GM12891 (cell line): ENCODE measurements at places on chromosomes 6 and 20.

GRCh38 chr20:21020659-21021471, 85.3 kb downstream of the LINC00237 start:
- DNase-seq: no peak

- DNase-seq: no peak
These were observed 315.7 kb downstream of the FOXA2 start for GRCh38 chr20:22268675-22269074.

GRCh38 chr6:10166031-10166430, 248.8 kb downstream of the TFAP2A start:
- no peak for DNase-seq

DNA sequence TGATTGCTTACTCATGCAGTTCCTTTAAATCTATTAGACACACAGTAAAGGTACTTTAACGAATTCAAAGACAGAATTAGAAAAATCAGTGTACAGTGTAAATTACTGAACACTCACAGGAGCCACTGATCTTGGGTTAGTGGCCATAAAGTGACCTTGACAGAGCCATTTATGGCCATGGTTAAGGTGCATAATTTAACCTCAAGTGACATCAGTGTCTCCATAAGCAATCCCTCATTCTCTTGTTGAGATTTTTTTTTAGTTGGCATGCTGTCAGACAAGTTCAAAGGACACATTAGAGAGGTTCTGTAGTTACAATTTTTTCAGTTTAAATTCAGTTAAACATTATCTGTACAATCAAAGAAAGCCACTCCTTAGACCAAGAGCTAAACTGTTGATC, 334.4 kb downstream of the KHDRBS2 start:
- no peak for DNase-seq

DNA sequence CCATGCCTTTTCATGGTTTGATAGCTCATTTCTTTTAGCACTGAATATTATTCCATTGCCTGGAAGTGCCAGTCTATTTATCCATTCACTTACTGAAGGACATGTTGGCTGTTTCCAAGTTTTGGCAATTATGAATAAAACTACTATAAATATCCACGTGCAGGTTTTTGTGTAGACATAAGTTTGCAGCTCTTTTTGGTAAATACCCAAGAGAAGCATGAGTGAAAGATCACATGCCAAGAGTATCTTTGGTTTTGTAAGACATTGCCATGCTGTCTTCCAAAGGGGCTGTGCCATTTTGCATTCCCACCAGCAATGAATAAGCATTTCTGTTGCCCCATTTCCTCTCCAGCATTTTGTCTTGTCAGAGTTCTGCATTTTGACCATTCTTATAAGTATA, 120.9 kb downstream of the MANEA start:
- DNase-seq: no peak

DNA sequence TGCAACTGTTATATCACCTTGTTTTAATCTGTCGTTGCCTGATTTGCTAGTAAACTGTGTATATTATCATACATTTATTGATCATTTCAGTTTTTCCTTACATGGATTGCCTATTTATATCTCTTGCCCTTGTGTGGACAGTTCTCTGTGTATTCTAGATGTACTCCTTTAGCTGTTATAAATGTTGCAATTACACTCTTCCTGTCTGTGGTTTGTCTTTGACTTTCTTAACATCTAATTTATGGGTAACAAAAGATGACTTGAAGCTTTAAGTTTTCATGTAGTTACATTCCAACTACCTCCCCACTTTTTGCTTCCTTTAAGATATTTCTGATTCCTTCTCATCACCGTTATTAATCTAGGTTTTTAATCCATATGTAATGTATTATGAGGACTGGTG, 22.6 kb downstream of the PLCB1 start:
- DNase-seq: no peak

DNA sequence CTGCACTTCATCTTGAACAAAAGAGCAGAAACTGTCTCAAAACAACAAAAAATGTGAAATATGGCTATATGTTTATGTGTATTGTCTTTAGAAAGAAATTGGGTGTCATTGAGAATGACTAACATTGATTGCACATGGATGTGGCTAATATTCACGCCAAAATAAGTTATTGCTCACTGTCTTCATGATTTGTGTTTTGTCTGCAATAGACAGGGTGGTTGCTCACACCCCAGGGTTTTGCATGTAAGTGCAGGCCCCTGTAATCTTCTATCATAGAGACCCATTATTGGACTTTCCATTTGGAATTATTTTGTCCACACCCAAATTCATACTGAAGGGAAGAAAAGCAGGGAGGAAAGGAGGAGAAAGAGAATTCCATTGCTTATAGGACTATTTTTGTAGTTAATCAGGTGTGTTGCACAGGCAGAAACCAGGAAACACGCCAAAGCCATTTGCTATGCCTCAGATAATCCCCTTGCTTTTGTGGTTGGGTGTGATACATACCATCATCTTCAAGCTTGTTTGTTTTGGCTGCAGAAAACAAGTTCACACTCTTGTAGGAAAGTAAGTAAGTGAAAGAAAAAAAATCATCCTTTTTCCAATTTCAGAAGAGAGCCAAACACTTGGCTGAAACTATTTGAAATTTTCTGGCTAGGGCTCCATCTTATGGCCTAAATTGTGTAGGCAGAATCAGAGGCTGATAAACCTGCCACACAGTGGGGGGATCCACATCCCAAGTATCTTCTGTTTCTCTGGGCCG, 214.1 kb downstream of the COL12A1 start:
- no peak for DNase-seq

- no peak for DNase-seq
These were observed 70.1 kb upstream of the QKI start for GRCh38 chr6:163344411-163344810.

GRCh38 chr6:24864343-24864742, 65.6 kb upstream of the ARMH2 start:
- DNase-seq: no peak

- no peak for DNase-seq
These were observed 308.5 kb downstream of the BMP7 start for GRCh38 chr20:56957737-56958553.

GRCh38 chr20:6636209-6637159, 131.0 kb upstream of the BMP2 start:
- no peak for DNase-seq

DNA sequence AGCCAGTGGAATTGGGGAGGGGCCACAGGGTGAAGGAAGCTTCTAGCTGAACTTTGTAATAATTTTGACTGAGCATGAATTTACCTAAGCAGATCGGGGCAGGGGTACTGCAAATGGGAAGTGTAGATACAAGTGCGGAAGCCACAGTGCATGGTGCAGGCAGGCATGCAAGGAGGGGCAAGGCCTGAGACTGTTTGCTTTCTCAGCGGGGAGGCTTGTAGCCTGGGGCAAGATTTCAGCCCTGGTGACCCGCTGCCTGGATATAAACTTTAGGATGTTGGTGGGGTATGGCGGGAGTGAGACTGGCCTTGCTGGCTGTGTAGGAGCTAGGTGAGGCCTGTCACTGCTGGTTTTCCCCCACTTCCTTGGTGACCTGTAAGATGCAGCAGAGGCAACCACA, 266.4 kb upstream of the PREP start:
- DNase-seq: no peak

- no peak for DNase-seq
These were observed 18.1 kb downstream of the NPEPL1 start for GRCh38 chr20:58710481-58711265.

DNA sequence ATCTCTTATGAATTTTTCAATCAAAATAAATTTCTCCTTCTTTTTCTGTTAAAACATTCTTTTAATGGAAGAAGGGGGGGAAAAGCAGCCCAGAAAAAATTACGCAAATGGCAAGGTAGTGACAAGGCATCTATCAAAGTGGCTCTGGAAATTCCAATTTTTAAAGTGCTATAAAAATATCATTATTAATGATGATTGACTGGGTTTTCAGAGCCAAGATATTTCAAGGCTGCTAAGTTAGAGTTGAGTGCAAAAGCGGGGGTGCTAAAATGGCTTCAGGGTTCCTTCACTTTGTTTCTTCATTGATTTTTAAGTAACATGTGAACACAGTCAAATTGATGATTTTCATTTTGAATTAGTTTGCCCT, 171.6 kb upstream of the CITED2 start:
- no peak for DNase-seq

DNA sequence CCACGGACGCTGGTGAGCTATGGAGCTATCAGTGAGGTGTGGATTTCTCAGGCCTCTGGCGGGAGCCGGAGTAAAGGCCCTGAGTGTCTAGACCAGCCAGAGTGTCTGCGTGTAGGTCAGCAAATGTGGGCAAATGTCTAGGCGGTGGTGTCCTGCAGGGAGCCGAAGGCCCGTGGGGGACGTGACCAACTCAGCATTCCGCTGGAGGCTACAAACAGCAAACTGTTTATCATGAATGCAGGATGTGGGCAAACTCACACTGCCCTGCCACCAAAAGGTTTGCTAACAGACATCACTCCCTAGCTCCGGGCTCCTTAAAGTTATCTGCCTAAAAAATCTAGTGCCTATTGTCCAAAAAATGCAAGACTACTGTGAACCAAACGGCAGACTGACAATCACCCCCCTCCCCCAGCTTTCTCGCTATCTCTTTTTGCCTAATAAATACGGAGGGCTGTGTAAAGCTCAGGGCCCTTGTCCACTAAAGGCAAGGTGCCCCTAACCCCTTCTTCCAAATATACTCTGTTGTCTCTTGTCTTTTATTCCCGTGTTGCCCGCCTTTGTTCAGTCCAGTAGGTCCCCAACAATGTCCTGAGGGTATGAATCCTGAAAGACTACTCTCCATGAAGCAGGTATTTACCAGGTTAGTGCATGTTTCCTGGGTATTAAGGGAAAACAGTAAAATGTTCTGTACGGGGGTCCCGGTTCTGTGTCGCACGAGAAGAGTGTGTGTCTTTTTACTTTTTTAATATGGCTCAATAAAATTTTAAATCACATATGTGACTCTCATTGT, 29.0 kb upstream of the AFDN start:
- no peak for DNase-seq

DNA sequence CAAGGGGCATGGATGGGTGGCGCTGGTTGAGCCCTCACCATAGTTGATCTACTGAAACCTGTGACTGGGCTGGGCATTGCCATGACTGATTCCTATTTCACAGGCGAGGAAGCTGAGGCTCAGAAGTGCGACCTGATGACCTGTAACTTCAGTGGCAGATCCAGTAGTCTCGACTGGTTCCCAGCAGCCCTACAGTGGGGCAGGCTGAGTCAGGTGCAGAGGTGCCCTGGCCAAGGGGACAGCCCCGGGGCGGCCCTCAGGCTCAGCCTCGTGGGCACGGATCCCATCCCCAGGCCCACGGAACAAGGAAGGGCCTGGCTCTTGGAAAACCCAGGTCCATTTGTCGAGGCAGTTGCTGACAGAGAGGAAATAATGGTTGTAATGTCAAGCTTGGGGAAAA, 283.0 kb downstream of the CDH4 start:
- DNase-seq: no peak

DNA sequence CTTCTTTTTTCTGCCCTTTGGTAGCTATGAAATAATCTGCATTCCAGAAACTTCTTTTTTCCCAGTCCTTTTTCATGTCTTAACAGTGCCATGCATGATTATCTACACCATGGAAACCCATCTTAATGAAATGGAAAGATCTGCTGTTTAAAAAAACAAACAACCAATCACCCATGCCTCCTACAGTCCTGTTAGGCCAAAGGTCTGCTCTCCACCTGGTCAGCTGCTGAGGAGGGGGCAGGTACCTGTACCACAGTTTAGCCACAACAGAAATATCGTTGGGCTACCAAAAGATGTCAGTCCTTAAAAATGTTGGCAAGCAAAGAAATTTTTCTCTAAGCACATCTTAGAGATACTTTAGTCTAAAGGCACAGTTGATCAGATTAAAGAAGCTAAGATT, 112.6 kb downstream of the SLC16A10 start:
- no peak for DNase-seq

DNA sequence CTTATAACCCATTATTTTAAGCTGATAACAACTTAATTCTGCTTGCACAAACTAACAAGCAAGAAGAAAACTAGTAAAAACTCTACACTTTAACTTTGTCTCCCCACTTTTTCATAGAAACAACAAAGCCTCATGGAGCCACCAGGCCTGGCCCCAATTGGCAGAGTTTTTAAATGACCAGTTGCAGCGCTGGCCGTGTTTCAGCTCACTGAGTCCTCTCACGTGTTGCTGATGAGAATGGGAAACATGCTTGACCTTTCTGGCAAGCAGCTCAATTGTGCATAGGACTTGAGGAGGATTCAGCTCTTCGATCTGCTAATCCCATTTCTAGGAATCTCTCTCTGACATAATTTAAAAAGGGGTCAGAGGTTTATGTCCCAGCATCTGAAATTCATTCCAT, 24.5 kb upstream of the GRM4 start:
- DNase-seq: no peak

- DNase-seq: no peak
These were observed 123.7 kb downstream of the RCAN2 start for GRCh38 chr6:46367354-46368168.

DNA sequence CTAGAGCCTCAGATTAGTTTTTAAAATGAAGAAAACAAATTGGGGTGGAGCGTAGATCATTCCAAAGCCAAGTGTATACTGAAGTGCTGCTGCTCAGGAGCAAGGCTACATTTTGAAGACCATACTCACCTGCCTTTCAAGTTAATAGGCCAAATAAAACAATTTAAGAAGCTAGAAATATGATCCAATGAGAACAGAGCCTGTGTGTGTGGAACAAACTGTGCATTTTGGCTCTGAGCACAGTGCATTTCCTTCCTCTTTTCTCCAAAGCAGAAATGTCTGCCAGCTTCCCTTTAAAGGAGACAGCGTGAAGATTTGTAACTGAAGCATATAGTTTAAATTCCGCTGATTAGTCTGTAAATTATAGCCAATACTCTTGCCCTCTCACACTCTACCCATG, 3.2 kb upstream of the IFNGR1 start:
- no peak for DNase-seq

DNA sequence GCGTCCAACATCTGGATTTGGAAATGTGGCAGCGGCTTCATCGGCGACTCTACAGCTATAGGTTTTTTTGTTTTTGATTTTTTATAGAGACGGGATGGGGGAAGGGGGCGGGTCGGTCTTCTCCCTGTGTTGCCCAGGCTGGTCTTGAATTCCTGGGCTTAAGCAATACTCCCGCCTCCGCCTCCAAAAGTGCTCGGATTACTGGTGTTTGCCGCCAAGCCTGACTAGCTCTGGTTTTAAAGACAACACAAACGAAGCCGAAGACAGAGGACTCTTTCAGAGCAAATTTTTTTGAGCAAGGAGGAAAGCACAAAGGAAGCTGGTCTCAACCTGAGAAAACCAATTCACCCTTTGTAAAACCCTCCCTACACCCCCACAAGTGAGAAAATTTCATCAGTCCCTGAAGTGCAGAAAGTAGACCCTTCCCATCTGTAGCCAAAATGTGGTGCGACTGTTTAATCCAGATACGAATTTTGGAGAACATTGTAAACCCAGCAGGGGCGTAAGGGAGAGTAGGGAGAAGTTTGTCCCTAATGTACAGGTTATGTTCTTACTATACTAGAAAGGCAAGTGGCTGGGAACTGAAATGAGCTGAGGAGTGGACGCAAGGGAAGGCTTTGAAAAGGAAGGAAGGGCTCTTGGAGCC, 185.9 kb downstream of the TRIM27 start:
- no peak for DNase-seq

- no peak for DNase-seq
These were observed 16.0 kb downstream of the MARCKS start for GRCh38 chr6:113873043-113873667.

- DNase-seq: no peak
These were observed 1.5 kb downstream of the RIOK1 start for GRCh38 chr6:7391151-7391550.
